ENCODE measurements at places on chromosomes 7 and 10. TPM values are rescaled to one million over a fixed set of nuclear protein-coding genes. Genes with fewer than 3 reads are reported as not detected.

DNA sequence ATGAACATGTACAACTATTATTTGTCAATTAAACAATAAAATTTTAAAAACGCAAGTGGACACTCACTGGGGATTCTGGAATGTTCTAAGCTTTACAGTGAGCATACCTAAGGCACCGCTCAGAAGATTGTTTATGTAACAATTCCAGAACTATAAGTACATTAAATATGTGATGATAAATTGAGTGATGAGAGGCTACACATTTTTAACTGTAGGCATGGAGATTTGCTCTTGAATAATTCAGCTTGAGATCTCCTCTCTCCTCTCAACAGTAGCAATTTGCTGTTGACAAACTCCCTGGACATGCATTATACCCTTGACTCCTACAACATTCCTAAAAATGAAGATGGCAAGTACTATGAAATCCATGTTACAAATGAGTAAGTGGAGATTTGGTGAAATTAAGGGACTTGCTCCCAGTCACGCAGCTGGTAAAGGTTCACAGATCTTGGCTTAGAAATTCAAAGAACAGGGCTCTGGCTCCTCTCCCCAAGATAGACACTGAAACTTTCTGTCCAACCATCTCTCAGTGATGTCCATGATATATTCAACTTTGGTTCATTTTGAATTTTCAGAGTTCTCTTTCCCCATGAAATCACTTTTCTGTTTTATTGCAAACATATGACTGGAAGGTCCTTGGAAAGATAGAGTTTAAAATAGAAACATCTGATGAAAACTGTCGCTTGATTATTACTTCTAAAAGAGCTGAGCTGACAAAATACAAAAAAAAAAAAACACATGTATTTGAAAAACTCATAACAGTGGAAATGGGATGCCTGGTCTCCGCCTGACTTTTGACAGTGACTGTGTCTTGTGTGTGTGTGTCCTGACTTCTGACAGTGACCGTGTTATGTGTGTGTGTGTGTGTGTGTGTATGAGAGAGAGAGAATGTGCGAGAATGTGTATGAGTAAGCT lies 488.3 kb downstream of the TNS3 start:
- DNase-seq = no peak

The SFTPA2 gene
- total RNA-seq = 0.87 TPM

DNA sequence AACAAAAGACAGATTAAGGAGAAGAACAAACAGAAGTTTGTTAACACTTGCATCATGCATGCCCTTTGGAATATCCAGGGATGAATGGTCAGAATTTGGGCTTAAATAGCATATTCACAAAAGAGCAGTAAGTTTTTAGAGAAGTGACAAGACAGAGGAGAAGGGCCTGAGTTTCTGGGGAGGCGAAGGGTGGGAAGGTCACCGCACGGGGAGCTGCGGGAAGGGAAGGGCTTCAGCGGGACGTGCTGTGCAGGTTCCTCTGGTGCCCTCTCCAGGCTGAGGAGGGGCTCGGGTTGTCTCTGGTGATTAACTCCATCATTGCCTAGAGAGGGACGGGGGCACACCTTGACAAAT lies 10.4 kb upstream of the ZNF22 start:
- no peak for DNase-seq

GRCh38 chr10:88108115-88108610 lies 244.7 kb downstream of the PTEN start:
- no peak for DNase-seq

DNA sequence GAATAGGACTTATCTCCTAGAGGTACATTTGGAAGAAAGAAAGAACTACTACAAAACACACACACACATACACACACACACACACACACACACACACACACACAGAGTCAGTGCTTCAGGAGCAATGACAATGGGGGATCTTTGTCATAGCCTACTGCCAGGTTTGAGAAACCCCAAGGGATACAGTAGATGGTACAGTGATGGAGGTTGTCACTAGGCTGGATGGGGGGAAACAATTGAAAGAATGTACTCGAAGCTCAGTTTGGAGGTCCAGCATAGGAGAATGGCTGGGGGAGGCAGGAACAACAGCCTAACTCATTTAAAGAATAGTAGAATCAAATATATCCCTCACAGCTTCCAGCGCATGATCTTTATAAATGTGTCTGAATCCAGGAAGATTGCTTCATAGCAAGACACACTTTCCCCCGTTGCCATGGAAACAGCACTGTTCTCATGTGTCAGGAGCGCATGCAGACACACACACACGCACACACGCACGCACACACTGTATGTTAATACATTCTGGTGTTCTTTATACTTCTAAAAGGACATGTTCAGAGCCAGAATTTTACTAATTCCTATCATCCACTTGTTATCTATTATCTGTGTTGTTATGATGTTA lies 32.6 kb upstream of the ZNRF2 start:
- no peak for DNase-seq

- no peak for DNase-seq
Measured at GRCh38 chr7:120394595-120394994, 121.6 kb downstream of the KCND2 start.

DNA sequence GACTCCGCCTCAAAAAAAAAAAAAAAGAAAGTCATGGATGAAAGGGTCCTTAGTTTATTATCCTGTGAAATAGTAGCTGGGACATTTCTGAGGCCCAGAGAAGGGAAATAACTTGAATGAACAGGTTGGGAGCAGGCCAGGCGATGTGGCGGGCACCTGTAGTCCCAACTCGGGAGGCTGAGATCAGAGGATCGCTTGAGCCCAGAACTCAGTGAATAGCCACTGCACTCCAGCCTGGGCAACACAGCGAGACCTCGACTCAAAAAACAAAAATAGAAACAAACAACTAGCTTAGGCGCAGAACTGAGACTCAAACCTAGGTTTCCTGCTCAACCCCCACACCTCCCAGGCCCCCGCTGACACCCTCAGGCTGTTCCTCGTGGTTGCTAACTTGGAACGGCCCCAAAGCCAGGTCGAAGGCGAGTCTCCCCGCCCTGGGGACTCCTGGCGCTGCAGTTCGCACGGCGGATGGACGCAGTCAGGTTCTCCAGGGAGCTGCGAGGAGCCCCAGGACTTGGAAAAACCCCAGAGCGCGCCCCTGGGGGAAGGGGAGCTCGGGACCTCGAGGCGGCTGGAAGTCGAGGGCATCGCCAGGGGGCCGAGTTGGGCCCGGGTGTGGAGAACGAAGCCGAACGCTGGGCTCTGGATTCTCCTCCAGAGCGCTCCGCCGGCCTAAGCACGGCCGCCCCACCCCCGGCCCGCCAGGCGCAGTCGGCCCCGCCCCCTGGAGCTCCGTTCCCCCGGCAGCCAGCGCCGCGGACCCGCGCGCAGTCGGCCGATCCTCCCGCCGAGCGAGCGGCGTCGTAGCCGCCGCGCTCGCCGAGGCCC lies at the start of gene STOX1:
Gene STOX1, plus strand, starts transcription at position 768 of the 828 bp plus-strand sequence. CDS start 93 bp downstream, outside the sequence.
- peak; percentile 65 for DNase-seq

DNA sequence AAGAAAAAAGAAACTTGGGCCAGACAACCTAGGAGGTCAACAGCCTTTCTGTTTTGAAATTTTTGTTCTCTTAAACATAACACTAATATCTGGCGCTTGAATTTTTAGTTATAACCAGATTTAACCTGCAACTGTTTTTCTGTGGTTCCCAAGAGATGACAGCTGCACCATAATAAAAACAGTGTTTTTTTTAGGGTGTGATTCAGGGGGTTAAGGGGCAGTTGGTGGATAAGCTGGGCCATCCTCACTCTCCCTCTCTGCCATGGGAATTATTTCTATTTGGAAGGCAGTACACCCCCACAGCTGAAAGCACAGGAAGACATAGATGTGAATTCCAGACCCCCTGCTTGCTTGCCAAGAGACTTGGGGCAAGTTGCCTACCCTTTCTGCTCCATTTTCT lies 20.1 kb upstream of the TM9SF3 start:
- no peak for DNase-seq

GRCh38 chr7:150958597-150958996 lies 19.5 kb downstream of the KCNH2 start:
- no peak for DNase-seq

DNA sequence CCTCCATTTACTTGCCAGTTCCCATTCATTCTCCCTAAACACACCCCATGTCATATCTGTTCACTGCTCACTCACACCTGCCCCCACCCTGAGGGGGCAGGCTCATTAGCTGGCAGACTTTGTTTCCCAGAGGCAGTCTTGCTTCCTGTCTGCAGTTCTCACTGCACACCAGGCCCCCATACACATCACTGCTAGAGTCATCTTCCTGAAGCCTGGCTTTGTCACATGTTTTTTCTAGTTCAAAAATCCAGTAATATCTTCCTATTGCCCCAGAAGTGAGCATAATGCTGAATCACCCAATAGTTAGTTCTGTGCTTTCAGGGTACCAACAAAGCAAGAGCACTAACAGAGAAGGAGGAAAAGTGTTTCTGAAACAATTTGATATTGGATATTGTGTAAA lies 1.9 kb downstream of the LRRC72 start:
- no peak for DNase-seq

DNA sequence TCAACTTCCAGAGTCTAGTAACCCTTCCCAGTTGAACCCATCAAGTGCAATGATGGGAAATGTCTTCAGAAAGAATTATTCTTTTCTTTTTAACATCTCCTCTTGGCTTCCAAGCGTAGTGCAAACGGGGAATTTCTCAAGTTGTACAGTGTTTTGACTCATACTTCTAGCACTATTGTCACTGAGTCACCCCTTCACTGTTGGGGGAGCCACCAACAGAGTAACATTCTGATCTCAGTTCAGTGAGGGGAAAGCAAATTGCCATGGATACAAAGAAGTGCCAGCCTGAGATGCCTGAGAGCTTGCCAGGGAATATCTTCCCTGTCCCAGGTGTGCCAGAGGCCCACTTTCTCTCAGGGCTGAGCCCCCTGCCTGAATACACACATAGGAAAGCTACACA lies 31.0 kb downstream of the CYP3A5 start:
- no peak for DNase-seq

- no peak for DNase-seq
Measured at GRCh38 chr7:42597300-42597699, 314.6 kb downstream of the C7orf25 start.

DNA sequence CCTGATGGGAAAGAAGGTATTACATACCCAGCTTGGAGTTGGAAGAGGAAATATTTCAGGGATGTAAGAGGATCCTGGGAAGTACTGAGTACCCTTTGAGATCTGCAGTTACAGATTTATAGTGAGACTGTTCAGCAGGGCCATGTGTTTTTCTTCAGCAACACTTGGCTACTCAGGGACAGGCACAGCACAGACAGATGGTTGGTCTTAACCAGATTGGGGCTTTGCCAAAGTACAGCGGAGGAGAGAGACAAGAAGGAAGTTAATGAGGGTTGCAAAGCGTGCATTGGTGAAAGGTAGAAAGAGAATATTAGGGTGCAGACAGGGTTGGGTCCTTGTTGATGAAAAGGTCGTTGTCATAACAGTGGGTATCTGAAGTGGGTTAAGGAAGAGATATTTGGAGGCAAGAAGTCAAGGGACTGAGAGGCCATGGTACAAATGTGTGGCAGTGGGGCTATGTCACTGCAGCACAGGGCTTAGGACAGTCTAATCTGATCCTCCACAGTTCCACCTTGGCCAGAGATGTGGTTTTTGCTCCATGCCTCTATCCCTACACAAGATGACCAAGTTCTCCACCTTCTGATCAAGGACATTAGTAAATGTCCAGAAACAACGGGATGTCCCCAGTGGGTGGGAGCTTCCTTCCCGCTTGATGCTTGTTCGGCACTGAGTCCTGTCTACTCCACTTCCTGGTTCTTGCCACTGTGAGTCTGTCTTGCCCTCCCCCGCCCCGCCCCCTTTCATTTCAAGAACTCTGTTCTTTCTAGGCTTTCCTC lies 18.9 kb upstream of the DNAJC1 start:
- peak; percentile 85 for DNase-seq

DNA sequence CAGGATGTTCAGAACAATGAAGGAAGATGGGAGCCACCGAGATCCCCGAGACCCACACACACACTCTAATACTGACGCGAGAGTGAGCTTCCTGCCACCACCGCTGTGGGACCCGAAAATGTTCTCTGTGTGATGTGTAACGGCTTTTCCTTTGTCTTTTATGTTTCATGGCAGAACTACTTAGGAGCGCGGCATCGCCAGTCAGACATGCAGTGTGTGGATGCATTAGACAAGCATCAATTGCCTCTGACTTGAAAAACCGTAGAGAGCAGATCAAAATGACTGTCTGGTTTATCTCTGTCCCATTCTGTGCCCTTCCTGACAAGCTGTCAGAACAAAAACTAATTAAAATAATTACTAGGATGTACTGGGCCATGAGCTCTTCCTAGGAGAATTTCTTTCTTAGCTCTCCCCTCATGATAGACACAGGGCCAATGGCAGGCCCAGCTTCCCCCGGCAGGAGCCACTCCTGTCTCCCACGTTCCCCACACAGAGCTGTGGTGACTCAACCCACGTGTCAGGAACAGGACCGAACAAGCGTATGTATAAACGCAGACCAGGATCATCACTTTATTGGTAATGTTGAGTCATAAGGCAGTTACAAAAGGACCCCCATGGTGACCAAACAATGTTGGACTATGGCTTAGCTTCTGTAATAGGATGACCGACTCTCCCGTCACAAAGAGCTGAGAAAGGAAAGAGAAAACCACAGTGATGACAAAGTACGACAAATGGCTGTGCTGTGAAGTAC lies 705.0 kb downstream of the PARD3 start:
- DNase-seq = no peak

GRCh38 chr7:138698281-138698680 lies 2.9 kb downstream of the SVOPL start:
- DNase-seq = no peak

DNA sequence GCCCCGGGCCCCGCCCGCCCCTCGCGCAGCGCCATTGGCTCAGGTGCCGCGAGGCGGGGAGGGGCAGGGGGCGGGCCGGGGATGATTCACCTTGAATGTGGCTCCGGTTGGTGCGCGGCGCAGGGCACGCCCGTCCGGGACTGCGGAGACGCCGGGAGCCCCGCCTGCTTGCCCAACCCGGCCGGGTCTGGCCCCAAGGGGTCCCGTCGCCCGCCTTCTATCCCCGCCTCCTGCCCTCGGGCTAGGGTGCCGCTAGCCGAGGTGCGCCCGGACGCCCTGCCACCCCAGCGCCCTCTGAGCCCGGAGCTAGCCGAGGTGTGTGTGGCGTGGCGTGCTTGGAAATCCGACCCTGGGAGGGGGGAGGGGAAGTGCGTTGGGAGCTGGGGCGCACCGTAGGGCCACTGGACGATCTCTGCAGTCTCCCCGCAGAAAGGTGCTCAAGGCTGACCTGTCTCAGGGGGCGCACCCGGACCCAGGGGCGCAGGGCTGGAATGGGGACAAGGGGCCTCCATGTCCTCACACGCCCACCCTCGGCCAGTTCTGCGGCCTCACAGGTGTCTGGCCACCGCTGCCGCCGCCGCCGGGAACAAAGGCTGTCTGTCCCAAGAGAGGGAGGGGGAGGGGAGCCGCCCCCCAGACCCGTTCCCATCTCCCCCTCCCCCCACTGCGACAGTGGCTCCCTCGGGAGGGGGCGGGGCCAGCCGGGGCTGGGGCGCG lies 168.9 kb downstream of the NRF1 start:
- DNase-seq = peak; percentile 91

The MEIG1 gene
- total RNA-seq = not detected

DNA sequence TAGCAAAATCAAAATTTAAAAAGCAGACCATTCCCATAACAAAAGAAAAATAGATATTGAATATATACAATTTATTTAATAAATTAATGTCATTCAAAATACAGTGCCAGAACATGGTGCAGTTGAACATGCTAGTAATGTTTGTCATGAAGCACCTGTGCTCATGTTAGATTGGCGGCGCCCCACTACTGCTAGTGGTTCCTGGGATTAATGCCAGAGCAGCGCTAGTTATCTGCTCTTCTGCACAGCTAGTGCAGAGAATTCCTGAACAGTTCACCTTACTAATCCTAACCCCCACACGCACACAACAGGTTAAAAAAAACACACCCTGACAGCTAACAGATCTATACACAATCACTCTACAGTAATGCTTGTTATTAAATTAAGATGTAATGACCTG lies 23.4 kb downstream of the KBTBD2 start:
- peak; percentile 52 for DNase-seq

The BET1 gene
- 19.7 TPM for total RNA-seq
